ENCODE measurements at places on chromosomes 5 and 9. TPM values are rescaled to one million over a fixed set of nuclear protein-coding genes. Genes with fewer than 3 reads are reported as not detected.

DNA sequence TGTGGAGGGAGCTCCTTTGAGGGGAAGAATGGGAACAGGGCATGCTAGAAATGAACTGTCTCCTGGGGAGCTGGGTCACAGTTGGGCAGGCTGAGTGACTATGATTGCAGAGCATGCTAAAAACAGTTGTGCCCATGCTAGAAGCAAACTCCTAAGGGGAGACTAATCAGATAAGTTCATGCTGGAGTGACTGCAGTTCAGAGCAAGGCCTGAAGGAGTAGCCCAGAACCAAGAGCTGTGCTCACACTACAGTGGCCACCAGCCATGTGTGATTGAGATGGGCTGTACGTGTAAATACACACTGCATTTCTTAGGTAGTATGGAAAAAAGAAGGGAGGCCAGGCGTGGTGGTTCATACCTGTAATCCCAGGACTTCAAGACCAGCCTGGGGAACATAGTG is 10.3 kb upstream of the AK1 start:
- DNase-seq, result no peak

DNA sequence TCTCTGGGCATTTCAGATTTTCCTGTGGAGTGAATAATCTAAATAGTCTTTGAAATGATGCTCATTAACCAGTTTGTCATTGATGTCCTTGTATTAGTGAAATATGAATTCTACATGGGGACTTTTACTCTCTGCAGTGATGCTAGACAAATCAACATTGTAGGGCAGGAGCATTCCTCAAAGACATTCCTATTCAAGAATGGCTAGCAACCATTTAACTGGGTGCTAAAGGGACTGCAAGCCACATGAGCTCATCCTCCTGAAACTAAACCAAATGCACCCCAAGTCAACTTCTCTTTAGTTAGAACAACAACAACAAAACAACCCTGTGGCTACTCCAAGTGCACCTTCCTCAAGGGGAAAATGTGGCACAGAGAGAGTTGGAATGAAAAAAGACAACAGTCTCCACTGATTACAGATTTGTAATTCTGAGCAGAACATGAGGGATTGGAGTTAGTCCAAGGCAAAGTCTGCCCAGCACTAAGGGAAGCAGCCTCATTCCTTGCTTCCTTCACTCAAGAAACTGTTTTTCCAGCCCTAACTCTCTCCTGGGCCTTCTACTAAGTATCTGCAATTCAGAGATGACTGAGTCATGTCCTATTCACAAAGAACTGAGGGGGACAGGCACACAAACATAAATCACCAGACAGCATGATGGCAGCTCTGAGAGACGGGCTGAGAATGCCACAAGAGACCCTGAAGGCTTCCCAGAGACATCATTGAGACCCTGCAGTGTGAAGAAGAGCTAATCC is 82.0 kb upstream of the WWC1 start:
- no peak for DNase-seq

DNA sequence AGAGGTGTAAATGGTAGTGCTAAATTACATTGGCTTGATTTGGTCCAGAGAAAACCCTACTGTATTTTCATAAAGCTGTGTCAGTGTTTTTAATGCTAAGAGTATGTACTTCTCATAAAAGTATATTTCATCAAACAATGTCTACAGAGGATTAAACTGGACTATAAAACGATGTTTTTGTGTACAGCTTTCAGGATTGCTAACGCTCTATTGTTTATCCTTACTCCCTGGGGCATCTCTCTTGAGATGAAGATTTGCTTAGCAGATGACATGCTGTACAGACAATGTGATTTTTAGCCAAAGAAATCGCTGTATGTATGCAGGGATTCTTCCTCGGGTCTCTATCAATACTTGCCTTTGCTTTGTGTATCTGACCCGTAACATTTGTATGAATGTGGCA is 216.0 kb downstream of the FBXL7 start:
- DNase-seq, result no peak

DNA sequence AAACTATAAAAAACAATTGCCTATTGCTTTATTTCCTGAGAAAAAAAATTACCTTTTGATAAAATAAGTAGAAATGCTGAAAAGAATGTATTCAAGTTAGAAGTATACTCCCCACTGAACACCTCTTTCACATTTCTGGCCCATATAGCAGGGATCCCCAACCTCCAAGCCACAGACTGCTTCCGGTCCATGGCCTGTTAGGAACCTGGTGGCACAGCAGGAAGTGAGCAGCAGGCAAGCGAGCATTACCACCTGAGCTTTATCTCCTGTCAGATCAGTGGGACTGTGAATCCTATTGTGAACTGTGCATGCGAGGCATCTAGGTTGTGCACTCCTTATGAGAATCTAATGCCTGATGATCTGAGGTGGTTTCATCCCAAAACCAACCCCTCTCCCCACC is 563.9 kb downstream of the RAB3C start:
- no peak for DNase-seq

The ARPC5L gene
- 74.9 TPM for total RNA-seq

The SPINK4 gene
- total RNA-seq, result not detected

DNA sequence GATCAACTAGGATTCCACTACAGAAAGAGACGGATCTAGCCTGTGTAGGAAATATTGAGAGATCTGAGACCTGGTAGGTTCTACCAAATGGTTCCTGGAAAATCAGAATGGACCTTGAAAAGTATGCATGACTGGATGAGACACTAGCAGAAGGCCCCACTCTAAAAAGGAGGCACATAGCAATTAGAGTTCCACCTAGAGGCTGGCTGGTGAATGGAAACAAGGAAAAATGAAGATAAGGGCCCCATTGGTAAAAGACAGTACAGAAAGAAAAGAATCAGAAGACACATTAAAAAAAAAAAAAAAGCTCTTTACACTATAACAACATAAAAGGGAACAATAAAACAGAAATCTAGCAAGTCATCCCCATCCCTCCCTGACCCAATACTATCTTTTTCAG is 518.5 kb downstream of the NR2F1-AS1 start:
- no peak for DNase-seq

DNA sequence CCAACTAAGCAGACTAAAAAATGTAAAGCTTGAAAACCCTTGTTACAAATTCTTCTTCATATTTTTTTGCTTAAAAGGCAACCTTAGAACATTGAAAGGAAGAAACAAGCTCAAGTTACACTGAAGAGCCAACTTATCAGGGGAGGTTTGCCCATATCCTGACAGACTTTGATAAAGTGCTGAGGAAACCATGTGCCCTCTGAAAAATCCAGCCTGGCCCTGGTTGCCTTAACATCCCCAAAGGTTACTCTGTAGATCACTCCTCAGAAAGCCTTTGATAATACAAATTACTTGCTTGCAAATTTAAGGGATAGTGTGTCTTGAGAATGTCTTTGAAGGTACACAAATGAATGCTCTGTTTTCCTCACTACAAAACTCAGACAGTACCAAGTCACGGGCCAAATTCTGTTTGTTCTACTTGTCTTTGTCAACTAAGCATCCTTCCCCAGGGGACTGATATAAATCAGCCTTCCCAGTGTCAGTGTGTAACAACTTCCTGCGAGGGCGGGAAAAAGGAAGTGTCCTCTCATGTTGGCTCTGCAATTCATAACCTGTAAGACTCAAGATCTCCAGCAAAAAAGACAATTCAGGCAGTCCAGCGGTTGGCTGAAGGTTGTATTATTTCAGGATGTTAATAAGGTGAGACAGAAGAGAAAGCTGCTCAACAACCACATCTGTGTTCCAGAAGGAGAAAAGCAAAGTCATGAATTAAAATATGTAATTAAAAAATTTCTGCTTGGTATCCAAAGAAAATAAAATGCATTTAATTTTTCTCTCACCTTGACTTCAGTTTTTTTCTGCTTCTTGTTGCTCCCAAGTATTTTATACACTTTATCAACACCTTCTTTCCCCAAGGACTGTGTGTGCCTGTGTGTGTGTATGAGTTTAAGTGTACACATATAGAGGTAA is 199.9 kb downstream of the PIK3R1 start:
- no peak for DNase-seq

- no peak for DNase-seq
Measured at GRCh38 chr9:77010527-77010926, 8.9 kb upstream of the FOXB2 start.

Data from foreskin keratinocyte (primary cell).